Activated T-cell treated with anti-CD3 and anti-CD28 coated beads for 1 hour (primary cell): ENCODE measurements at places on chromosomes 6 and 20.

DNA sequence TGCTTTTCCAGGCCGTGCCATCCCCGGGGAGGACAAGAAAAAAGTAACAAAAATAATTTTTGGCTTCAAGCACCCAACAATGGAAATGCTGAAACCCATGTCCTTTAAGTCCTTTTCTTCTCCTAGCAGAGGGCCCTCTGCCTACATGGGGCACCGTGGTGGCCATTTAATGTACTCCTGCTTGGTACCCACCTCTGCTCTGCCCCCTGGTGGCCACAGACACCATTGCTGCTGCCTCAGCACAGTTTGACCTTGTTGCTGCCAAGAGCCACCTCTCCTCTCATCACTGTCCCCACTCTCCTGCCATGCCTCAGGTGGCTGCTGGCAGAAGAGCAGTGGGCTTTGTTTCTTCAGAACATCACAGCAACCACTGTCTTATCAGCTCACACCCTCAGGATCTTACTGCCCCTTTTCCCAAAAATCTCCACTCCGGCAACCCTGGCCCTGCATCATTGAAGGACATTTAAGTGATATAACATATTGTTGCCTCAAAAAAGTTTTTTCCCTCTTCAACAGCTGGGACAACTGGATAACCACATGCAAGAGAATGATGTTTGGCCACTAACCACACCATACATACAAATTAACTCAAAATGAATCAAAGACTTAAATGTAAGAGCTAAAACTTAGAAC lies 12.9 kb upstream of the ARMC2 start:
- DNase-seq = peak; percentile 76

DNA sequence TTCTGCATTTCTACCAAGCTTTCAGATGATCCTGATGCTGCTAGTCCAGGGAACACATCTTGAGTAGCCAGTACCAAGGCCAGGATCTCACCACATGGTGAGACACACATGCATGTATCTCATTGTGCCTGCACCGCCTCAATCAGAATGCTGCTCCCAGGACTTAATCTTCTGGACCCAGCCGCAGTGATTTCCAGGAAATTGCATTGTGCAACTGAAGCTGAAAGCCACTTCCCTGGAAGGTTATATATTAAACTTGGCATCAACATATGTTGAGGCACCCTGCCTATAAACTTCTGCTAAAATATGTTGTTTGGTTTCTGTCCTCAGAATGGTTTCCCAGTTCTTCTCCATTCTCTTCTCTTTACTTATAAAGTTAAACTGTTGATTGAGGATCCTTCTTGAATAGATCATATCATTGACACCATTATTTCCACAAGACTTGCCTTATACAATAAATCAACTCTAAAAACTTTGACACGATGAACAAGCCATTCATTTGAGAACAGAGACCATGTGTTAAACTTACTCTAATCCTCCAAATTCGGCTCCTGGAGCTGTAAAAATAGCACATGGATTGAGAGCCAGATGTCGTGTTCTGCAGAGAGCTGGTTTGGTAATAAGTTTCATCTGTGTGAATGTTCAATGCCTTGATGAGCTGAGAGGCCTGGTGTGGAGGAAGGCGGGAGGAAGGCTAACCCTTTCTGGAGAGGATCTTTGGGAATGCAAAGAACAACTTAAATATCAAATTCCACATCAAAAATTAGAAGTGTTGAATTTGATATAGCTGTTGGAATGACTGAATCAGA lies 65.0 kb upstream of the PCSK2 start:
- no peak for DNase-seq

GRCh38 chr20:43667341-43668132 lies 623 bp downstream of the MYBL2 start:
- DNase-seq = no peak

- DNase-seq = no peak
These were observed 805 bp upstream of the STX16 start for GRCh38 chr20:58650181-58650775.

DNA sequence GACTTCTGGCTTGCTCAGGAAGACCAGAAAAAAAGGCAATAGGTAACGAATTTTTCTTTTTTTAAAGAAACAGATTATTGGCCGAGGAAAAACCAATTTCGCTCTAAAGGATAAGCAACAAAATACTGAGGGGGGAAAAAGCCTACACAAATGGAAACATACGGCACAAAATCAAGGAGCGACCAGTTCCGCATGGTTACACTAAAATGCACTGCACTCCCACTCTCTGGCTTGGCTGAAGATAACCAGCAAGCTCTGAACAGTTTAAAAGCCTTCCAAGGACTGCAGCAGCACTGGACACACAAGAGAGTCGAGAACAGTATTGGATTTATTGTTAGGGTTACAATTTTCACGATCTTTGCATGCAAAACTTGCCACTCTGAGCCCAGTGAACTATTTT lies 881 bp upstream of the MAP7 start:
- no peak for DNase-seq

GRCh38 chr6:134070271-134070670 lies 17.8 kb upstream of the SLC2A12 start:
- no peak for DNase-seq

DNA sequence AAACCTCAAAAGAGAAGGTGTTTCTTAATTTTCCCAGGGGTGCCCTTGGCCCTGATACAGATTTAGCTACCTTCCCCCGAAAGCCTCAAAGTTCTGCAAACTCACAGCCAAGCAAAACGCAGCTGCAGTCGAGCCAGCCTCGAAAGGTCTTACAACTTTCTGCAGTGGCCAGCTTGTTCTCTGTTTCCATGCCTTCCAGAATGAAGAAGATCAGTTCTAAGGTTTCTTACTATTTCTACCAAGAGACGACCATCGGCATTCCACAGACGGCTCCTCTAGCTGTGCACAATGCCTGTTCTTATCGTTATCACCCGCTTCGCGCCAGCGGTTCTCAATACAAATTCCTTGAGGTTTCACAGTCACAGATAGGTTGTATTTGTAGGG lies 28.5 kb upstream of the CCR6 start:
- no peak for DNase-seq

DNA sequence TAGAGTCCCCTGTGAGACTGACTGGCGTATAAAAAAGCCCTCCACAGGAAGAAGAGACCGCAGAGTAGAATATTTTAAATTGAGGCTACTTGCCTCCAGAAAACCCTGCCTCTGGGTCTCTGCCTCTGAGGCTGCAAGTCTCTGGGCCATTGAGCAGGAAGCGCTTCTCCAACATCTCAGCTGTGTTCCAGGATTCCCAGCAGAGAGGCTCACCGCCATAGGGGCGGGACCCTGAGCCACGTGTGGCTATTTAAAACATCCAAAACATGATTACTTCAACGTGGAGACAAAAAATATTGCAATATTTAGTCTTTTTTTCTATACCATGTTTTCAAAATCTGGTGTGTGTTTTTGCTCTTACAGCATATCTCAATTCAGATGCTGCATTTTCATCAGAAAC lies 59.4 kb downstream of the GNAS-AS1 start:
- DNase-seq = no peak

DNA sequence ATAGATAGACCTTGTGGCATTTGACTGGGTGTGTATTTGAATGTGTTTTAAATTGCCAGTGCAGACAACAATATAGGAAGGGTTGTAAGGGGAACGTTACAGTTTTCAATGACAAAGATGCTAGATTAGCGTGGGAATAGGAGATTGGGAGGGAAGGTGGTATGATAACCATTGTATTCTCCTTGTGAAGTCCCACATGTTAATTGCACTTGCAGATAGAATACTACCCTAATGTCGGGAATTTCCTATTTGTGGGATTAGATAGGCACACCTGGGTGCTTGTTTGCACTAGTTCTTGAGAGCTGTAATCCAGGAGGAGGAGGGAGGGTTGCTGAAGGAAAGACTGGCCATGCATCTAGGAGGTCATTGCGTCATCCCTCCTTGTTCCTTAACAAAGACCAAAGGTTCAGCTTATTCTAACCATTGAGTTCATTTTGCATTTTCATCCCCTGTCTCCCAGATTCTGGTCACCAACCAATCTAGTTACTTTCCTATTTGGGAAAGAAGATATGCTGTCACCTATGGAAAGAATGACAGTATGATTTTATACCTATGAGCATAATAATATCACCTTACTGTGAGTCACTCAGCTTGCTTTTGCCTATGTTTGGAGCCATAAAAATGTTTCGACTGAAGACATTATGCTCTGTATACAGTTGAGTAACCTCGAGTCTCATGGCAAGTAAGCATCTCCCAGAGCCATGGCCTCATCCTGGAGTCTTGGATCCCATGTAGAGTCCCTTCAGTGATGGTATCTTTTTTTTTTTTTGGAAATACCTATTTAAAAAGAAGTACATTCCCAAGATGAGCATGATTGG lies 201.5 kb downstream of the DTNBP1 start:
- no peak for DNase-seq

GRCh38 chr20:37856932-37857660 lies 45.8 kb upstream of the VSTM2L start:
- DNase-seq = no peak

DNA sequence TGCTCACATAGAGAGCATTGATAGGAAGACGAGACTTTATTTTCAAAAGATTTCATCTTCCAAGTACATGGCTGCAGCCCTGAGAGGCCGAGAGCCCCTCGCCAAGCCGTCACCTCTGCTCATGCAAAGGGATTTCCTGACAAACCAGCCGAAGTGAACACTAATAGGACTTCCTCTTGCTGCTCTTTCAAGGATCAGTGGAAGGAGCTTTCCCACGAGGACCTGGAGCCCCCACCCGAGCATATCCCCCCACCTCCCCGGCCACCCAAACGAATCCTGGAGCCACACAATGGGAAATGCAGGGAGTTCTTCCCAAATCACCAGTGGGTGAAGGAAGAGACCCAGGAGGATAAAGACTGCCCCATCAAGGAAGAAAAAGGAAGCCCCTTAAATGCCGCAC lies 69.3 kb downstream of the PTPN1 start:
- DNase-seq = no peak

- DNase-seq = no peak
These were observed 21.0 kb downstream of the PPARD start for GRCh38 chr6:35363293-35363750.

GRCh38 chr6:100210137-100211117 lies 216.4 kb upstream of the MCHR2 start:
- DNase-seq = no peak

DNA sequence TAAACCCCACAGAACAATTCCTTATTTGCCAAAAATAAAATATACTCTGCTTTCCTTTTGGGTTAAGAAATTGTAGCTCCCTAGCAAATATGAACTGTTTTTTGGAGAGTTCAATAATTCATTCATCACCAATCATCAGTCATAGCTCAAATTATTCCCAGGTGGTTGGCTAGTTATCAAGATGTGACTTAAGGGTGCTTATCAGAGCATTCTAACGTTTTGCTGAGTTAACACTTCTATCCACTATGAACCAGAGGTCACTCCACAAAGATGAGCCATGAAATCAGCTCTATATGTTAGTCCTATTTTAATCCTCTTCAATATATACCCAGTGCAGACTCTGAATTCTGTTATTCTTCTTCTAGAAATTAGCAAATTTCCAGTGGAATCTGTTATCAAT lies 379.1 kb downstream of the TENT5A start:
- no peak for DNase-seq

DNA sequence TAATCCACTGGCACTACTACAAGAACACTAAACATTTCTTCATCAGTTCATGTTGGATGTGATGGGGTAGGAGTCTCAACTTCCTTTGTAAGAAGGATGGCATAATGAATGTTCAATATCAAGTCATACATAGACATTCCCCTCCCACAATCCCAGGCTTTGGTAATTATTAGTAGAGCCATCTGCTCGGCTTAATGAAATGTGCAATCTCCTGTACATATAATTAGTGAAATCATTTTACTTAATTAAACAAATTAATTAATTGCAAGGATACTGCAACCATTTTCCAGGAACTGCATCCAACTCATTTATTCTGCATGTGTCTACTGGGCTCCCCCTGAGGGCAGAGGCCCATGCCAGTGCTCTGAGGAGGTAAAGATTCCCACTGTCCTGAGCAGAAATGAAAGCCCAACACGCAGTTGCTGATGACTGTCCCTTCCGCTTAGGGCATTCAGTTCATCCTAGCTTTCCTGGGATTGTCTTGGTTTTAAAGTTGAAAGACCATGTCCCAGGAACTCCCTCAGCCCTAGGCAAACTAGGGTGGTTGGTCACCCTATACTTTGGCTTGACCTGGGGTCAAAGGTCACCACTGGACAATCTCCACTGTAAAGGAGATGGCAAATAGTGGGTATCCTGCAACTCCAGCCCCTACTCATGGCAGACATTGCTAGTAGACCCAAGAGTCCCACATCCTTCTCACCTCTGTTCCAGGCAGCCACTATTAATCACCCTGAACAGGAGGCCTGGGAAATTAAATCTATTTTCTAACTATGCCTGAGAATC lies 109.8 kb downstream of the TRERF1 start:
- DNase-seq = no peak

DNA sequence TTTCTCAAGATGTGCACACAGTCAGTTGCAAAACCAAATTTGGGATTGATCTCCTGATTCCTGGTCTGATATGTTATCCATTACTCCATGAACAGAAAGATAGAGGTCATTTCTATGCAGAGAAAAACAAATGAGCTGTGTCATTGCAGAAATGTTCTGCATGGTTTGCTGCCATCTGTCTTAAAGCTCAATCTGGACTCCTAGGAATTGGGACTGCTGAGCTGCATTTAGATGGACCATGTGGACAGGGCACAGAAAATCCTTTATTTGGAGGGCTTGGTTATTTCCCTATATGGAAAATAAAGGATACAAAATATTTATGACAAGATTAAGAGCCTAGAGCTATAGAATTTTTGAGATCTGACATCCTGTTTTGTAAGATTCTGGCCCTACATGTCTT lies 91.3 kb downstream of the ADGRB3 start:
- no peak for DNase-seq

DNA sequence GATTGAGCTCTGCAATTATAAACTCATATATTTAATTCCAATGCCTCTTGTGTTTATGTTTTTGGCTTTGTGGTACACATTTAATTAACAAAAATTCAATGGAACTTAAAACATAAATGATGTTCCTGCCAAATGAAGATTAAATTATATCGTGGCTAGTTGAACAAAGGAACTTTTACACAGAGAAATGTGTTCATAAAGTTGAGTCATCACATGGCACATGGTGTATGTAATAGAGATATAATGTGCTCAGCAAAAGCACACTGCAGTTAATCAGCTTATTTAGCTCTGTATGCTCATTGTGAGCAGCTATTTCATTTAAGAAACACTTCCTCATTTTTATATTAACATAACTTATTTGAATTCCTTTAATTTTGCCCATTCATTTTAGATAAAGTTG lies 1295.6 kb upstream of the CITED2 start:
- no peak for DNase-seq

GRCh38 chr6:72938104-72938503 lies 287.2 kb downstream of the KHDC1L start:
- DNase-seq = no peak

GRCh38 chr6:73503027-73503772 lies 17.6 kb downstream of the EEF1A1 start:
- DNase-seq = no peak

- DNase-seq = no peak
These were observed 230.3 kb downstream of the IBTK start for GRCh38 chr6:82017288-82017687.
